ENCODE measurements at places on chromosomes 7 and 10.
A peak's percentile ranks its signal among the peaks of the same experiment; 100 is the strongest.

DNA sequence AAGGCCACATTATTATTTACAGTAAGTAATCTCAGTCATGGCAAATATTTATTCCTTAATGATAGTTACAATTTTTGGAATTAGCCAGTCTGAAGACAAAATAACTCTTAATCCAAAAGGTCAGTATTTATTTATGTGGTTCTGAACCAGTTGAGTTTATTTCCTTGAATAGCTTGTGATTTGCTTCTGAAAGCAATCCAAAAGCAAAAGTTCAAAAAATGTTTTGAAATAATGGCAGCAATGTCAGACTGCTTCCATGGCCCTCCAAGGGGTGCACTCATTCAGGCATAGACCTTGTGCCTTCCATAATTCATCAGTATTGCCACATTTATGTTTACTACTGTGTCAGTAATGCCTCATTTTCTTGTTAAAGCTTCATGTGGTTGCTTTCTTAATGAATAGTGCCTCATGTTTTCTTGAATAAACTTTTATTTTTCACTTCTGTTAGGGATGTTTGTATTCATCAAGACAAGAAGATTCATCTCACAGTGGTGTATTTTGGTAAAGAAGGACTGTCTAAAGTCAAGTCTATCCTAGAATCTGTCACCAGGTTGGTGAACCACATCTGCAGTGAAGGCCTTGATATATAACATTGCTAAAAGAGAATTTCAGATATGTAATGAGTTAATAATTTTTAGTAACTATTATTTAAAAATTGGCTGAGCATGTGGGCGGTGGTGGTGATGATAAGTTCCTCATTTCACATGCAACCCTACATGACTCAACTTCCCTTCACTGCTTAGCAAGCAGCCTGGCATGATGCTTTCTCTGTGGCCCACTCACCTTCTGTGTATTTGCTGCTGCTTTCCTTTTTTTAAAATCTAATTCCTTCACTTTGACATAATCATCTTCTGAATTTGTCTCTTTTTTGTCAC, 22.0 kb downstream of the CSGALNACT2 start:
- DNase-seq, result no peak

DNA sequence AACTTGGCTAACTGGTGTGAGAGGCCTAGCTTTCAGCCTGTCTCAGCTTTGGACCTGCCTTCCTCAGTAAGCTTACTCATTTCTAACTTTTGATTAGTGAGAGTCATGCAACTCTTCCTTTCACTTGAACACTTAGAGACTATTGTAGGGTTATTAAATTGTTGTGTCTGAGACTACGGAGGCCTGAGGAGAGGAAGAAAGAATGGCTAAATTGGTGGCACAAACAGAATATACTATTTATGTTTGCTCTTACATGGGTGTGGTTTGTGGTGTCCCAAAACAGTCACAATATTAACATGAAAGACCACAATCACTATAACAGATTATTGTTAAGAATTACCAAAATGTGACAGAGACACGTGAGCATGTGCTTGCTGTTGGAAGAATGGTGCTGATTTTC, 82.1 kb downstream of the TRIM24 start:
- no peak for DNase-seq

DNA sequence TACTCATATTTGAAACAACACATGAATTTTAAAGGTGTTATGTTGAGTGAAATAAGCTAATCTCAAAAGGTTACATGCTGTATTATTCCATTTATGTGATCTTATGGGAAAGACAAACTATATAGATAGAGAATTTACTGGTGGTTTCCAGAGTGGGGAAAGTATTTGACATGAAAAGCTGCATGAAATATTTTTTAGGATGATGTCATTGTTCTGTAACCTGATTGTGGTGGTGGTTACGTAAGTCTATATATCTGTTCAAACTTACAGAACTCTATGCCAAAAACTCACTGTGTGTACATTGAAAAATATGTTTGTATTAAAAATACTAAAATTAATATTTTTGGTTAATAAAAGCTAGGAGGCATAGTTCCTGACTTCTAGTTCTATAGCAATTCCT, 453.0 kb downstream of the SORCS3 start:
- DNase-seq, result no peak

- DNase-seq, result no peak
Observed at GRCh38 chr10:32051926-32052325, 4.3 kb downstream of the KIF5B start.

DNA sequence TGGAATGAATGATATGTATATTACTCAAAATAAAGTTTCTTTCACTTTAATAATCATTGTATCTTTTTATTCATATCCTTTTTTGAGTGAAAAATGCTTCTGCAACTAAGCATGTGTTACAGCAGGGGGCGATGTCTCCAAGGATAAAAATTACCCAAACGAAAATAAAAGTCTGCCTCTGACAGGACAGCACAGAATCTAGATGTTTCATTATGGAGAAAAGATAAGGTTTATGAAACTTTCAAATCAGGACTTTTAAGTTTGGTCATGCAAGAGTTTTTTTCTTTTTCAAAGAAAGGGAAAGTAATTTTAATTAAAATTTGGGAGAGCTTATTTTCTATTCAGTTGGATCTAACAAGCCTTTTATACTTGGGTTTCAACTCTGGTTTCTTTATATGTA, 48.4 kb downstream of the TES start:
- DNase-seq, result peak; percentile 40

DNA sequence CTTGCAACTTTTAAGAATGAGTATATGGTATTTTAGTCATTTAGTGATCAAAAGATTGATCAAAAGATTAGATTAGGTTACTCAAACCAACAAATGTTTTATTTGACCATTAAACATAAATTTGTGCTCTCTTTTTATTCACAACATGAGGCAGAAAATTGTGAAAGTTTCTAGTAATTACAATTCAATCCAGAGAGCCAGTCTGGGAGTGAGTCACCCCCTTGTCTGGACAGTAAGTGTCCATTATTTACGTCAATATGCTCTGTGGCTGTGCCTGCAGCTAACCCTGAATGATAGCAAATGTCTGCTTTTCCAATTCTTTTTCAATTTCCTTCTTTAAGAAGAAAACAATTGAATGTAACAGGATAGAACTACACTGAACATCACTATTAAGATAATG, 27.9 kb downstream of the GNG11 start:
- DNase-seq, result no peak
